NCI-H1092 treated with DMSO at 0.1 percent for 48 hours (cell line): ENCODE measurements at places on chromosomes 5 and 9.

DNA sequence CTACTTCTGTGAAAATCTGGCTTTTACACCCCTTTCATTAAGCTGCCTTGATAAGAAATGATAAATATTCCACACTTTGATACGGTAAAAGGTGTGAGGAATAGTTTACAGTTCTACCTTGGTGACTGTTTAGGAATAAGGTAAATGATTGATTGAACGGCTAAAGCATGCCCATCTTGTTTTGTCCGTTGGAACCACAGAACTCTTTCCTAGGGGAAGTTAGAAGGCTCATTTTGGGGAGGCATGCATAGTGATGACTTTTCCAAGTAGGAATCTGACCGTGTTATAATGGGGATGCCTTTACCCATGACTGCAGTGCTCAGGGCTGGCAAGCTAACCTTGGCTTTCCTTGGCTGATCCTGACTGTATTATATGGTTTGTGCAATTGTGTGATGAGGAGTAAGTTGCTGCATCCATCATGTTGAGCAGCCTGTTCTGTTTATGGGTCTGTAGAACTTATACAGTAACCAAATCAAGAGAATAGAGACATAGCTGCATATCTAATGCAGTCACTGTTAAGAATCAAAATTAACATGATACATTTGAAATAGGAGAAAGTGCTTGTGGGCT lies 24.5 kb downstream of the PCSK5 start:
- no peak for DNase-seq

DNA sequence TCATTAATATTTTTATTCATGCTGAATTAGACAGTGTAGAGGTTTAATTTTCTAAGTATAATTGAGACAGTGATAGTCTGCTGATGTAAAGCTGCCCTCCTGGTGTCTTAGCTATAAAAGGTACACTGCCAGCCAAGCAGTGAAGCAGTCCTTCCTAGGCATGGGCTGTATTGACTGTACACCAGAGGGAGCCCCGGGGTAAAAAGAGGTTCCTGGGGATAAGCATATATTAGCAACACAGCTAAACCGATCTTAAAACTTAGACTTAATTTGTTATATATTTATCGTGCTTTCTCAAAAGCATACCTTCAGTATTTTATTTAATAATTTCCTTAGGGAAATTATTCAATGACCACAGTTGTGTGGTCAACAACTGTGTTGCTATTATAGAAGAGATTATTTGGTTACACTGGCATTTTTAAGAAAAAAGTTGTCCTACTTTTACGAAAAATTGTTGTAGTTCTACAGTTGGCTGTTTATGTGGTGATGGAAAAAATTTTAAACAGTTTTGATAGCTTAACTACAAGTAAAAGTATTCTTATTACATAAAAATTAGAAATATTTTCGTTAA lies 68.8 kb downstream of the ELL2 start:
- no peak for DNase-seq

DNA sequence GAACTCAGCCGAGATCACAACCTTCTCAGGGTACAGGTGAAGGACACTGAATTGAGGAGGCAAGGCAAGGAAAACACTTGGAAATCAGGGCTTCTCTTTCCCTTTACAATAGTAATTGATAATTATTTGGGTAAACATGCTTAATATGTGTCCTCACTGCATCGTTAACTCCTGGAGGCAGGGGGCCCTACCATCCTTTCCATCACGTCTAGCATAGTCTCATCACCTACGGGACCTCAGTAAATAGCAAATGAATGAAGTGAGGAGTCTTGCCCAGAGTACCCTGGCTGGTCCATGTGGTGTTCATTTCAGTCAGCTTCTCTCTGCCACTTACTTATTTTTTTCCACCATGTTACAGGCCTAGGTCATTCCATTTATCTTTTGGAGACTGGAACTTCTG lies 2.3 kb downstream of the F2RL1 start:
- DNase-seq: no peak

GRCh38 chr9:23232831-23233230 lies 593.2 kb downstream of the ELAVL2 start:
- DNase-seq: no peak

DNA sequence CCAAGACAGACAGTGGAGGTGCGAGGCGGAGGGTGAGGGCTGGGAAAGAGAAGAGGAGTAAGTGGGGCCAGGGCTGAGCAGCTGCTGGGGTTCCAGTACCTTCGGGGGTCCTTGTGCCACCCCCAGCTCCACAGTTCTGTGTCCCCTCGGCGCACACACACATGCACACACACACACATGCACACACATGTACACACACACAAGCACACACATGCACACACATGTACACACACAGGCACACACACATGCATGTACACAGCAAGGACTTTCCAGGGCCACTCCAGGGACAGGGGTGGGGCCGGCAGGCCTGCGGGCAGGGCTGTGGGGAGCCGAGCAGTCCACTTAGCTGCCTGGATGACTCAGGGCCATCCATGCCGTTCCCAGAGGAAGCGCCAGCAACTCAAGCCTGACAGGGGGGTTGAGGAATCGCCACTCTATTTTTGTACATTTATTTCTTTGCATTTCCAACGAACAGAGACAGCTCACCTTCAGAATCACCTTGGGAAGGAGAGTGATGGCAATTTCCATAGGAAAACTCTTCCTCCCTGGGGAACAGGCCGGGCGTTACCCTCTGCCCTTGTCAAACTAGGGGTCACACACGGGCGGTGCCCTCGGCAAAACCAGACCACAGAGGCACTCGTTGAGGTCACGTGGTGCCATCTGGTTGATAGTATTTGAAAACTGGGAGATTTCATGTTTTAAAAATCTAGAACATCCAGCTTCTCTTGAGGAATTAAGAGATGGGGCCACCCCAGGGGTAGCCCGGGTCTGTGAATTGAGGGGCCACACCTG lies 135.7 kb downstream of the ADAMTS2 start:
- no peak for DNase-seq

GRCh38 chr9:108363311-108363710 lies 492.5 kb downstream of the ACTL7B start:
- DNase-seq: peak; percentile 83

DNA sequence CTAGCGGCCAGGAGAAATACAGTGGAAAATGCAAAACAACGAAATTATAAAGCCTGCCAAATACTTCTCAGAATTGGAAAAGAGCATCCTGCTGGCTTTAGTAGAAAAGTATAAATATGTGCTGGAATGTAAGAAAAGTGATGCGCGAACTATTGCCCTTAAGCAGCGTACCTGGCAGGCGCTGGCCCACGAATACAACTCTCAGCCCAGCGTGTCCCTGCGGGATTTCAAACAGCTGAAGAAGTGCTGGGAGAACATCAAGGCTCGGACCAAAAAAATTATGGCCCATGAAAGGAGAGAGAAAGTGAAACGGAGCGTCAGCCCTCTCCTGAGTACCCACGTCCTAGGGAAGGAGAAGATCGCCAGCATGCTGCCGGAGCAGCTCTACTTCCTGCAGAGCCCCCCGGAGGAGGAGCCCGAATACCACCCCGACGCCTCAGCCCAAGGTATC lies 15.0 kb downstream of the MSANTD3 start:
- DNase-seq: no peak

GRCh38 chr9:125409637-125410521 lies 148.3 kb downstream of the GAPVD1 start:
- DNase-seq: no peak

DNA sequence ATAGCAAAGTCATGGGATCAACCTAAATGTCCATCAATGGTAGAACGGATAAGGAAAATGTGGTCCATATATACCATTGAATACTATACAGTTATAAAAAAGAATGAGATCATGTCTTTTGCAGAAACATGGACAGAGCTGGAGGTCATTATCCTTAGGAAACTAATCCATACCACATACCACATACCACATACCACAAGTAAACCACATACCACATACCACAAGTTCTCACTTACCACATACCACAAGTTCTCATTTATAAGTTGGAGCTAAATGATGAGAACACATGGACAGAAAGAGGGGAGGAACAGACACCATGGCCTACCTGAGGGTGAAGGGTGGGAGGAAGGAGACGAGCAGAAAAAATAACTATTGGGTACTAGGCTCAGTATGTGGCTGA lies 154.6 kb upstream of the GHR start:
- DNase-seq: no peak

GRCh38 chr5:62974623-62975022 lies 396.0 kb downstream of the LRRC70 start:
- DNase-seq: no peak

DNA sequence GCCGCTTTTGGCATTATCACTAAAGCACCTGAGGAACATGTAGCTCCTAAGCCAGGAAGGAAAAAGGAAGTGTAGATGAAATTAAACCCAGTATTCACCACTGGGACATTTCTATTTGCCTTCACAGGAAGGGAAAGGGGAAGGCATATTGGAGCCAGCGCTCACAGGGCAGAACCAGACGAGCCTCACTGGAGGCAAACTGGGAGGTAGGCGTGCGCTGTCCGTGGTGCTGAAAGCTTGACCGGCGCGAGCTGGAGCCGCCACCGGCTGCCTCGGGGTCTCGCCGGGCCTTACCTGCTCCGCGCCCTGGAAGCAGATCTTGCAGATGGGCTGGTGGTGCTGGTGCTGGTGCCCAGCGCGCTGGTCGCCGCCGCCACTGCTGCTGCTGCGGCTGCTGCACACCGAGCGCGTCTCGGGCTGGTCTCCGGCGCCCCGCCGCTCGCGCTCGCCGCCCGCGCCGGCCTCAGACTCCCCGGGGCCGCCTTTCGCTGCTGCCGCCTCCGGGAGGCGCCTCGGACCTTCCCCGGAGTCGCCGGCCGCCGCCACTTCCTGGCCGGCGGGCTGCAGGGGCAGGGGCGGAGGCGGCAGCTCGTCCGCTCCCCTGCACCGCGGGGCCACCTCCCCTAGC lies 732 bp downstream of the MARCHF11 start:
- DNase-seq: peak; percentile 53

- DNase-seq: no peak
Observed at GRCh38 chr5:108727236-108727650, 20.5 kb upstream of the FER start.

- no peak for DNase-seq
Observed at GRCh38 chr5:171189442-171189841, 119.6 kb upstream of the TLX3 start.

DNA sequence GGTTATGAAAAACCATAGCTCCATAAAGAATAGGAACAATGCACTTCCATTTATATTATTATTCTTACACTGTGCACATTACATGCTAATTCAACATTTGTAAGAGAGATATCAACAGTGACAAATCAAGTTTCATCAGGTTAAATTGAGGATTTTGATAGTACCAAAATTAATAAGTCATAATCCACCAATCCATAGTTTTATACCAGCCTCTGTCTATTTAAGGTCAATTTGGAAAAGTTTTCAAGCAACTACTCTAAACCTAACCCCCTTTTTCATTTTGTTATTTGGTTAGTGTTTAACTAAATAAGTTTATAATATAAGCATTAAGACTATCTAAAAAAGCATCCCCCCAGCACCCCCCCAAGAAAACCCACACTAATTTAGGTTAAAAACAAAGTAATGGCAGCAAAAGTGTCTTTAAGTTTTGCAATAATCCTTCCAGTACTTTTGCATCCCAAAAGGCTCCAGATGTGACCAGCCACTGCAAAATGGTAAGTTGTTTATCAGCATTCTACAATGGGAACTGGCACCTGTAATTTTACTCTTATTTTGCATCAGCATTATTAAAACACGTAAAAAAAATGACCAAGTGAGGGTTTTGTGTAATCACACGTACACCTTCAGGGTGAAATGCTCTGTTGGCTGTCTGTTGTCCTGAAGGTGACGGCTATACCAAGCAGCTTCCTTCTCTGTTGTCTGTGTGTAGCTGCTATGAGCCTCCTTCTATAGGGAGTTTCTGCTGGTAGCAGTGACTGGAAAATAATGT lies 36.8 kb upstream of the SSBP2 start:
- no peak for DNase-seq

DNA sequence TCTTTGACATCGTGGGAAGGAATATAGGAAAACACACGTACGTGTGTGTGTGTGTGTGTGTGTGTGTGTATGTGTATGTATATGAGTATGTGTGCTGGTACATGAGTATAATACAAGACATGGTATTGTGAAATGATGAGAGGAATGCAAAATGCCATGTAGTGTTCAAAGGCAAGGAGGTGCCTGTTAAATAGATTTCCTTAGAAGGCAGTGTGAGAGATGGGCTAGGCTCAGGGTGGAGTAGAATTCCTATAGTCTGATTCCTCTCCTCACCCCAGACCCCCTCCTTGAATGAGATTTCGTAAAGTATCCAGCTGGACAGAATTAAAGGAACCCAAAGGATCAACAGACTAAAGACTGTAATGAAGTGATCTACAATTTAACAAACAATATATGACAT lies 11.1 kb downstream of the GPR21 start:
- DNase-seq: no peak

GRCh38 chr9:15220658-15221318 lies 86.2 kb downstream of the TTC39B start:
- DNase-seq: no peak

GRCh38 chr9:81885602-81886001 lies 42.6 kb upstream of the SPATA31D4 start:
- no peak for DNase-seq

GRCh38 chr5:108521011-108521700 lies 139.3 kb upstream of the FBXL17 start:
- no peak for DNase-seq
